ENCODE measurements at places on chromosomes 6 and 20. TPM values are rescaled to one million over a fixed set of nuclear protein-coding genes. Genes with fewer than 3 reads are reported as not detected.

Gene POM121L2
- not detected for total RNA-seq

- H3K27me3 ChIP-seq, result peaks cover 2% of the 10 kb centered on the region
- no peaks in the 10 kb centered on the region for H3K4me1 ChIP-seq
Measured at GRCh38 chr20:36004045-36004444, 35.7 kb downstream of the CNBD2 start.

DNA sequence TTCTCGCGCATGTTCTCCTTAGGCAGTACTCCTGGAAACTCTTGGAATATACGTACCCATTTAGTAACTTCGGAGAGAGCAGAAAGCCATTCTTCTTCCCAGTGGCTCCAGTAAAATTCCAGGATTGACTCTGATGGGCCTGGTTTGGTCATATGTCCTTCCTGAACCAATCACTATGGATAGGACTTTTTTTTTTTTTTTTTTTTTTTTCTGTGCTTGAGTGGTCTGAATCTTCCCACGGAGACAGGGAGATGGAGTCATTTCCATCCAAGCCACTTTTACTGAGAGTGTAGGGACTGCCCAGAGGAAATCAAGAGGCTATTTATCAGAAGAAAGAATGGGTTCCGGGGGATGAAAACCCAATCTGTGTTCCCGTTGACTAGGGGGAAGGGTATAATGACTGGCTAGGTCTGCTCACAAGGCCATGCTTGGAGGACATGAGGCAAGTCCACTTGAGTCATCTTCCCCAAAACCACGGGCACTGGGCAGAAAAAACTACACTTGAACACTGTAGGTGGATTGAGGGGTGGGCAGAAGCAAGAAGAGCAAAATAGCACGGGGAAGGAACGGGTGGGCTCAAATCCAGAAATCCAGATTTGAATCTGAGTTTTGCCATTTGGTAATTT is 35.4 kb upstream of the MRPS18A start:
- H3K27ac ChIP-seq, result no peak overlapping the region
- H3K4me1 ChIP-seq, result peaks cover 22% of the 10 kb centered on the region
- no peak overlapping the region for H3K4me3 ChIP-seq
- DNase-seq, result no peak

DNA sequence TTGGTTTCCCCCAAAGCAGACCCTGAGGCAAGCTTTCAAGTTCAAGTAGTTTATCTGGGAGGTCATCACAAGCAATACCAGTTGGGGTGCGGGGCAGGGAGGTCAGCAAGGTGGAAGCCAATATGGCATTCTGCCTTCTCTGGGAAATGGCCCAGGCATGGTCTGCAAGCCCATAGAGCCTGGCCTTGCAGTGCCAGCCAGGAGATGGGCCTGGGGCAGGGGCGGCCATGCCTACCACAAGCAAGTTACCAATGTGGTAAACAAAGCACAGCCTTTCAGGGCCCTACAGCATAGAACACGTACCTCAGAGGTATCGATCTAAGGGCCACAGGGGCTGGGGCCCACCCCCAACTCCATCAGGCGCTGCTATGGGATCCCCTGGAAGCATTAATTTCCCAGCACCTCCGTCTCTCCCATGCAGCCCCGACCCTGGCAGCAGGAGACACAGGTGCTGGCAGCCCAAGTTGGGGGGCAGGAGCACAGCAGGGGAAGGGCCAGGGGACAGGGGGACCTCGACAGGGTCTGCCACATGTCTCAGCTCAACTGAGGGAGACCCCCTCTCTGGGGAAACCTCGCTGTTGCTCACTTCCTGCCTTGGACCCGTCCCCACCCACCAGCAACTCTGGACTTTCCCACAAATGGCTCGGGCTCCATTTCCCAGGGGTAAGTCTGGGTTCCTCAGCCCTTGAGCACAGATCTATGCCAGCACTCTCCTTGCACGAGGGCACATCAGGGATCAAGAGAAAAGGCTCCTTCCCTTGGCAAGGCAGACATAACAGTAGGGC is 369.0 kb downstream of the PREX1 start:
- H3K36me3 ChIP-seq, result no peaks in the 10 kb centered on the region
- H3K4me1 ChIP-seq, result no peaks in the 10 kb centered on the region
- H3K4me3 ChIP-seq, result no peak overlapping the region
